ENCODE measurements at places on chromosomes 1 and 21. TPM values are rescaled to one million over a fixed set of nuclear protein-coding genes. Genes with fewer than 3 reads are reported as not detected.

DNA sequence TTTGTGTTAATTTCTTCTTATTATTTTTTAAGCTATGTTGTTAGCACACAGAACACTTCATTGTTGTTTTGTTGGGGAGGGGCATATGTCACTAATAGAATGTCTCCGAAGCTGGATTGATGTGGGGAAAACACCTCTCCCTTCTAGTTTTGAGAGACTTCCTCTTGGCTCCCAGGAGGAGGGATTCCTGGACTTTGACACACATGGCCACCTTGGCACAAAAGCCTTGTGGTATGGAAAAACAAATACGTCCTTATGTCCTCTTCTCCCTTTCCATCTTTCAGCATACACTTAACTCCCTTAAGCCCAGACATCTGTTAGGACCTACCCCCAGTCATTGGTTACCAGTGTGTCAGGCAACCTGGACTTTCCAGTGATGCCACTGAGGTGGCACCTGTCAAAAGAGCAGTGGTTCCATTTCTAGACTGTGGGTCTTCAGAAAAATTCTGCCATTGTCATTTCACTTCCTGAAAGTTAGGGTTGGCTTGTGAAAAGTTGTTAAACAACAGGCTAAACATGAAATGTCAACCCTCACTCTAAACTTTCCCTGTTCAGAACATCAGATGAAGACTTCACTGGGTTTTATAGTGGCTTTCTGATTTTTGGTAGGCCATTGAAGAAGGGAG, 12.5 kb upstream of the ABCB10 start:
- DNase-seq = no peak

DNA sequence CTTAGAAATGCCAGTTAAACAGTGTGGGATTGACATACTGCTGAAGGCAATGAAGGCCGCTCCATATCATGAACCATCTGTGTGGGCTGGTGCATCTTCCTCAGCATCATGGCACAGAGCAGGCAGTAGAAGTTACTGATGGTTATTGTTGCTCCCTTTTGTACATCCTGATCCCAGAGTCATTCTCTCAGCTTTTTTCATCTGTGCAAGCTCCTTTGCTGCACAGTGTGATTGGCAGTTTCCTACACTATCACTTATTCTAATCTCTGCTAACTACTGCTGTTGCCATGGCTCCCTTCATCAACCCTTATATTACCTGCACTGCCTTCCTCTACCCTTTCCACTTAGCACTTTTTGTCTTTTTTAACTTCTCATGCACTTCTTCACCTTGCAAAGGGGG, 16.2 kb downstream of the RGS13 start:
- no peak for DNase-seq

RGS13 gene
- not detected for total RNA-seq

DNA sequence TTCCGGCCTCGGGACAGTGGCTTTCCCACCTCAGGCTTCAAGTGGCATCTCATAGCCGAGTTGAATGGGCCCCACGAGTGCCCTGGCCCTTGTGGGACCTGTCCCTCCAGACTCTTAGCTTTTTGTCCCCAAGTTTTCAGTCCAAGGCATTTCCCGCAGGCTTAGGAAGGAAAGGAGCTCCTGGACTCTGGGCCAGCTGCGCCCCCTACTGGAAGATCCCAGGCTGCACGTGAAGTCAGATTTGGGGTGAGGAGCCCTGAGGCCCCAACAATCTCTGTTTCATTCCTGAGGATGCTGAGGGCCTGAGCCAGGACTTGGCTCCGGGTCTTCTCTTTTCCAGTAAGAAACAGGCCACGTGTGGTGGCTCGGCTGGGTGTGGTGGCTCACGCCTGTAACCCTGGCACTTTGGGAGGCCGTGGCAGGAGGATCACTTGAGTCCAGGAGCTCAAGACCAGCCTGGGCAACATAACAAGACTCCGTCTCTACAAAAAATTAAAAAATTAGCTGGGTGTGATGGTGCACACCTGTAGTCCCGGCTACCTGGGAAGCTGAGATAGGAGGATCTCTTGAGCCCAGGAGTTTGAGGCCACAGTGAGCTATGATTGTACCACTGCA, 67.4 kb downstream of the ARHGEF10L start:
- peak; percentile 48 for DNase-seq

- DNase-seq = peak; percentile 80
These were observed 27.5 kb downstream of the ERG start for GRCh38 chr21:38470755-38471154.

GPA33 gene
- not detected for total RNA-seq

- no peak for DNase-seq
These were observed 57.2 kb downstream of the CACHD1 start for GRCh38 chr1:64527165-64527564.

GRCh38 chr1:228205526-228206436, 2.1 kb upstream of the OBSCN start:
- DNase-seq = no peak

GRCh38 chr1:156862997-156863599, 2.4 kb downstream of the NTRK1 start:
- DNase-seq = no peak

GRCh38 chr1:155261493-155261851, 688 bp downstream of the SCAMP3 start:
- peak; percentile 12 for DNase-seq

GRCh38 chr1:21490774-21491487, 18.3 kb upstream of the ALPL start:
- peak; percentile 30 for DNase-seq

C1orf94 gene
- total RNA-seq = not detected

GRIK1 gene
- total RNA-seq = not detected
